ENCODE measurements at places on chromosomes 11 and 22.

GRCh38 chr11:59787816-59788215 is 22.8 kb downstream of the MRPL16 start:
- peak; percentile 73 for DNase-seq

DNA sequence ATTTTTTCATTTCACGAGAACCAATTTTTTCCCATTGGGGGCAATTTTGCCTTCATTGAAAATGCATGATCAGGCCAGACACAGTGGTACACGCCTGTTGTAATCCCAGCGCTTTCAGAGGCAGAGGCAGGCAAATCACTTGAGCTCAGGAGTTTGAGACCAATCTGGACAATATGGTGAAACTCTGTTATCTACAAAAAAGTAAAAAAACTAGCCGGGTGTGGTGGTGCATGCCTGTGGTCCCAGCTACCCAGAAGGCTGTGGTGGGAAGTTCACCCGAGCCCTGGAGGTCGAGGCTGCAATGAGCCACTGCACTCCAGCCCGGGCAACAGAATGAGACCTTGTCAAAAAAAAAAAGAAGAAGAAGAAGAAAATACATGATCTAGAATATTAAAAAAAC is 19.2 kb upstream of the UPK3A start:
- DNase-seq, result no peak

- DNase-seq, result no peak
Measured at GRCh38 chr11:84564867-84565184, 1062.3 kb downstream of the DLG2 start.

GRCh38 chr11:125953401-125953935 is 7.6 kb downstream of the VSIG10L2 start:
- DNase-seq, result no peak

DNA sequence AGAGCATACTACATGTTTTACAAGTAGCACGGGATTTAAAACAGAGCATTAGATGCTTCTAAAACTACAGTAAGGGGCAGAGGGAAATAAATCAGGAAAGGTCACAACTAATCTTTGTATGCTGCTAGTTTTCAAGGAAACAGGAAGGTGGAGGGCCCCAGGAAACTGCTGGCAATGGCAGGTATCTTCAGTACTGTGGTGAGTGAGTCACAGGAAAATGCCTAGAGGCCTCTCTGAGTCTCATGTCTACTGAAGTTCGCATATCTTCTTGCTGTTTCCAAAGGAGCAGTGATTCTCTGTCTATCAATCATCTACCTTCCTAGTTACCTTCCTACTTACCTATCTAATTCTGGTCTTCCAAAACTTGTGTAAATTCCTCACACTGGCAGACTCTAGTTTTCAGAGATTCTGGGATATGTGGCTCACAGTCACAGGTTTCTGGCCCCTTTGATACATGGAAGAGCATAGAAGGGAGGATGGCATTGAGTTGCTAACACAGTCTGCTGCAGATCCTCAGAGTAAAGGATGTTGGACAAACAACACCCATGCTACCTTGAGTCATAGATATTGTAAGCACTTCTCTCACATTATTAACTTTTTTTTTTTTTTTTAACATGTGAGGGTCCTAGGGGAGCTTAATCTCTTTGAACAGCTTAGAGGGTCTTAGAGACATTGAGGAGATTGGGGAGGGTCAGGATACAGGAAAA is 58.8 kb upstream of the SYN3 start:
- DNase-seq, result no peak

DNA sequence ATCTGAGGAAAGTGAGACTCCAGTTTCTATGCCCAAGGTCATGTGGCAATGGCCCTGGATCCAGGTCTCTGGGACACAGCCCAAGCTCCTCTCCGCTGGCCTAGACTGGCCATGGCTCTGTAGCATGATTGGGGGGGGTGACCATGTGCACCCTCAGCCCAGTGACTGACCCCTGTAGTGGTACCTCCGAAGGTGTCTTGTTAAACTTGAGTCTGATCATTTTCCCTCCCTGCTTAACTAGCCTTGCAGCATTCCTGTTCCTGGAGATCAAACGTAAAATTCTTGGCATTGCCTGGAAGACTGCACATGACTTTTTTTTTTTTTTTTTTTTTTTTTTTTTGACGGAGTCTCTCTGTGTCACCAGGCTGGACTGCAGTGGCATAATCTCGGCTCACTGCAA is 1116.0 kb downstream of the TBC1D22A start:
- DNase-seq, result no peak

- DNase-seq, result peak; percentile 27
Measured at GRCh38 chr11:102603576-102603975, 21.6 kb downstream of the MMP20 start.

GRCh38 chr22:26564672-26565071 is 25.3 kb downstream of the TPST2 start:
- no peak for DNase-seq

- no peak for DNase-seq
Measured at GRCh38 chr22:29998627-29999384, 81.5 kb upstream of the HORMAD2 start.

- peak; percentile 30 for DNase-seq
Measured at GRCh38 chr11:77101043-77101537, 1.6 kb upstream of the OMP start.

- DNase-seq, result no peak
Measured at GRCh38 chr11:35197292-35197691, 58.3 kb downstream of the CD44 start.

DNA sequence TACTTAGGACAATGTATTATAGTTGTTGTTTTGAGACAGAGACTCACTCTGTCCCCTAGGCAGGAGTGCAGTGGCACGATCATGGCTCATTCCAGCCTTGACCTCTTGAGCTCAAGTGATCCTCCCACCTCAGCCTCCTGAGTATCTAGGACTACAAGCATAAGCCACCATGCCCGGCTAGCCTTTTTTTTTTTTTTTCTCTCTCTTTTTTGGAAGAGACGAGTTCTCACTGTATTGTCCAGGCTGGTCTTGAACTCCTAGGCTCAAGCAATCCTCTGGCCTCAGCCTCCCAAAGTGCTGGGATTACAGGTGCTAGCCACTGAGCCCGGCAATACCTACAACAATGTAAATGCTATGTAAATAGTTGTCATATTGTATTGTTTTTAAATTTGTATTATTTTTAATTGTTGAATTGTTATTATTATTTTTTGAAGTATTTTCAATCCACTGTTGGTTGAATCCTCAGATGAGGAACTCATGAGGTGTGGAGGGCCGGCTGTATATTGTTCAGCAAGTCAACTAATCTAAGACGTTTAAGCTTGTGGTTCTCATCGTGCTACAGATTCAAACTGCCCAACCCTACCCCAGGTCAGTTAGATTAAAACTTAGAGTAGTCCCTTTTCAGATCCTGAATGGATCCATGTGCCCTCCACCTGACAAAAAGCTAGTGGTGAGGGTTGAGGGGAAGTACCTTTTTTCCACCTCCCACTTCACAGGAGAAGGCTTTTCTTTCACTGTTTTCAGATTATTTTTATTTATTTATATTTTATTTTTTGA is 11.9 kb upstream of the ZNF280A start:
- DNase-seq, result no peak

GRCh38 chr22:44884562-44884961 is 125.2 kb downstream of the PHF21B start:
- no peak for DNase-seq

GRCh38 chr22:33461698-33462434 is 403.7 kb upstream of the SYN3 start:
- DNase-seq, result no peak

DNA sequence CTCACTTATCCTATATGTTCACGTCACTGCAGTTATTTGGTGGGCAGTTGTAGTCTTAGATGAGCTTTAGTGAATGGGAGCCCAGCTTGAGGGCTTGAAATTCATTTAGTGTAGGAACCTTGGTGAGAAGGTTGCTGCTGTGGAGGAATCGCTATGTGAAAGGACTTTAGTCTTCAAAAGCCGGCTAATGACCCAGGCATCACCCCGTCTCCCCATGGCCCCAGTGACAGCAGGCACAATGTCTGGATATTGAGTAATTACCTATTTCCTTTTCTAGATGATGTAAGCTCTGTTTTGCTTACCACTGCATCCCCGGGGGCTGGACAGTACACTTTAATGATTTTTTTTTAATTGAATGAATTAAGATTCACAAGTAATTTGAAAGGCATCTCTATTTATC is 283.2 kb downstream of the ST3GAL4 start:
- no peak for DNase-seq

DNA sequence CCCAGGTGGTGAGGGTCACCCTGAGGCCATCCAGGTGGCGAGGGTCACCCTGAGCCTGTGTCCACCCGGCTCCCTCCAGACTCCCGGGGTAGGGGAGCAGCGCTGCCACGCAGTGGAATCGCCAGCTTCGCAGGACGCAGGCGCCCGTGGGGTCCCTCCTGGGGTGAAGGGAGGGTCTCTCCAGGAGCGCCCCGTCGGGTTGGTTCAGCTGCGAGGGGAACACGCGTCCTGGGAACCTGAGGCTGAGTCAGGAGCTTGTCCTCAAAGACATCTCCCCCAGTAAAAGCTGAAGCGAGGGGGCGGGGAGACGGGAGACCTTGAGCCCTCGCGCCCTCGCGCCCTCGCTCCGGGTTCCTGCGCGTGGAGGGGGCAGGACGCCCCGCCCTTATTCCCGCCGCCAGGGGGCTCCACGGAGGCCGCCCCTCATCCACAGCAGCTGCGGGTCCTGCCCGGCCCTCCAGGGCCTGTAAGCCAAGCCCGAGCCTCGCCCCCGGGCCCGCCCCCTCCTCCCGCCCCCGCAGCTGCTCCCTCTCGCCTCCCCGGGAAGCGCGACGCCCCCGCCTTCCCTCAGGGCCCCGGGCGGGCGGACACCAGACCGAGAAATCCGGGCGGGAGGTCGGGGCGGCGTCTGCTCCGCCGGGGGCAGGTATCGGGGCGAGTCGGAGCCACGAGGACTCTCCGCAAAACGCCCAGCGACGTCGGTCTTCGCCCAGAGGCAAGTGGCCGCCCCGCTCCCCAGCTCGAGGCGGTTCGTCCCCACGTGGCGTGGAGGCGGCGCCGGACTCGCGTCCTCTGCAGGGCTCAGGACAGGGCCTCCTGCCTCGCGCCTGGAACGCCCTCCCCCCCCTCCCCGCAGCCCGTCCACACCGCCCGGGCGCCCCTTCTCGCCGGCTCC is 22.8 kb downstream of the PIM3 start:
- DNase-seq, result no peak

DNA sequence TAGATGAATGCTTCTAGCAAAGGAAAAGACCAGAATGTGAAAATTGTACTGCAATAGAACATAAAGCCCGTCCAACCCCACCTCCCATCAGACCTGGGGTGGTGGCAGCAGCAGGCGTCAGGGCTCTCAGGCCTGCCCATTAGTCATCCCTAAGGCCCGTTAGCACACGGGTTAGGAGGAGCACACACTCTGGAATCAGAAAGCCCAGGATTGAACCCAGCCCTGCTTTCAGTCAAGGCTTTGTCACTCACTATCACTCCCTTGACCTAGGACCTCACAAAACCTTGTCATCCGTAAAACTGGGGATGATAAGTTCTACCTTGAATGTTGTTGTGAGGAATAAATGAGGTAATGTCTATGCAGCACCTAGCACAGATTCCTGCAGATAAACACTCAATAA is 26.9 kb downstream of the MICAL3 start:
- no peak for DNase-seq

- DNase-seq, result peak; percentile 75
Measured at GRCh38 chr11:26297189-26297975, 34.5 kb upstream of the ANO3 start.

- no peak for DNase-seq
Measured at GRCh38 chr11:1556278-1556902, 15.7 kb downstream of the DUSP8 start.

- no peak for DNase-seq
Measured at GRCh38 chr22:22693531-22693884, 49.1 kb downstream of the GGTLC2 start.

- DNase-seq, result no peak
Measured at GRCh38 chr22:23386822-23387580, 193.1 kb downstream of the IGLL1 start.

GRCh38 chr22:37117092-37117491 is 7.6 kb upstream of the TMPRSS6 start:
- DNase-seq, result no peak

GRCh38 chr11:82823647-82824619 is 76.3 kb downstream of the PRCP start:
- DNase-seq, result no peak

- DNase-seq, result no peak
Measured at GRCh38 chr11:131616481-131617140, 246.2 kb downstream of the NTM start.

DNA sequence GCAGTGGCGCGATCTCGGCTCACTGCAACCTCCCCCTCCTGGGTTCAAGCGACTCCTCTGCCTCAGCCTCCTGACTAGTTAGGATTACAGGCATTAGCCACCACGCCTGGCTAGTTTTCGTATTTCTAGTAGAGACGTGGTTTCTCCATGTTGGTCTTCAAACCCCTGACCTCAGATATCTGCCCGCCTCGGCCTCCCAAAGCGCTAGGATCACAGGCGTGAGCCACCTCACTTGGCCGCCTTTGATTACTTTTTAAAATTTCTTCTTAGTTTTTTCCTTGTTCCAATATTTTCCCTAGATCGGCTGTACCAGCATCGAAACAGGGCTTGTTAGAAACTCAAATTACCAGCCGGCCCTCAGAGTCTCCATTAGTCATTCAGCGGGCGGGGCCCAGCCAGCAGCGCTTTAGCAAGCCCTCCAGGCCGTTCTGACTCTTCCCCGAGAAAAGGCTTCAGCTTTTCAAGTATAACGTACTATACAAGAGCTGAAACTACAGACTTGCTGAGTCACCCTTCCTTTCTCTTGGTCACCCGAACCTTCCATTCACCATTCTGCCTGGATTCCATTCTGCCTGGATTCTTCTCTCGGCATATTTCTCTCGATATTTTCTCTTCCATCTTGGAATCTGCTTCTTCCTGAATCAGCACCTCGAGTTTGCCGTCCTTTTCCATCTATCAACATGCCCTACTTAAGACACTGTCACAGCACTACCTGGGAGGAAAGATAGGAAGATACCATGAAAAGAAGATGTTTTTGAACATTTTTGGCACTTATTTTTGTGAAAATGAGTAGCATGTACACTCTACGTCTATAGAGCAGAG is 6.7 kb upstream of the CAPRIN1 start:
- DNase-seq, result peak; percentile 82

GRCh38 chr11:10225553-10225952 is 68.5 kb downstream of the SBF2 start:
- DNase-seq, result no peak

DNA sequence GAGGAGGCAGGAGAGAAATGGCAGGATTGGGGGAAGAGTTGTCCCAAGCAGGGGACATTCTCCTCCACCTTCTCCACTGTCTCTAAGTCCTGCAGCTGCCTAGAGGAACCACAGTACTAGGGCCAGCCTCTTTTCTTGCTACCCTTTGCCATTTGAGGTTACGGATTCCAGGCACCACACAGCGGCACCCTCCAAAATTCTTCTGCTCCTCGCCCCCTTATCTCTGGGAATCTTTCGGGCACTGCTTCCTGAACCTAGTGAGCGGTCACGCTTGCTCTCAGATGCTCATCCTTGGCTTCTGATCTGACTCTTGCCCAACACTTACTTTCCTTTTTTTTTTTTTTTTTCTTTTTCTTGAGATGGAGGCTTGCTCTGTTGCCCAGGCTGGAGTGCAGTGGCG is 26.6 kb upstream of the XBP1 start:
- no peak for DNase-seq

All from IMR-90 (cell line).